ENCODE measurements at places on chromosomes 3 and 15. TPM values are rescaled to one million over a fixed set of nuclear protein-coding genes. Genes with fewer than 3 reads are reported as not detected.

Gene CDC25A
- polyA plus RNA-seq: 1.8 TPM

Gene MINAR1
- polyA plus RNA-seq: 0.15 TPM

Gene ARL13B
- polyA plus RNA-seq: 4.2 TPM

Gene CLDN16
- 0.08 TPM for polyA plus RNA-seq

Gene PRSS50
- not detected for polyA plus RNA-seq

Gene ARGFX
- polyA plus RNA-seq: not detected

Gene CSPG4
- 1.3 TPM for polyA plus RNA-seq

Gene NR2E3
- polyA plus RNA-seq: not detected

Gene GRK7
- 0.02 TPM for polyA plus RNA-seq

Gene C3orf49
- polyA plus RNA-seq: not detected

Gene SPINT1
- polyA plus RNA-seq: 5.6 TPM

Gene MRAS
- 4.1 TPM for polyA plus RNA-seq

Gene CYP1A2
- polyA plus RNA-seq: not detected

Gene SAXO2
- polyA plus RNA-seq: 7.8 TPM

Gene GHSR
- not detected for polyA plus RNA-seq

Gene MAPKAPK3
- polyA plus RNA-seq: 34.8 TPM

Gene CHAC1
- polyA plus RNA-seq: 1.1 TPM

Gene OGG1
- 15.9 TPM for polyA plus RNA-seq

Gene HEG1
- 3.4 TPM for polyA plus RNA-seq

Gene CCNB2
- polyA plus RNA-seq: 1.3 TPM

Gene PLAAT1
- polyA plus RNA-seq: not detected

Gene SLC25A20
- 17.0 TPM for polyA plus RNA-seq

Gene HDC
- 0.22 TPM for polyA plus RNA-seq

Gene GABRA5
- polyA plus RNA-seq: 0.02 TPM

Gene SH2D7
- not detected for polyA plus RNA-seq

Gene ROBO2
- 0.83 TPM for polyA plus RNA-seq

Gene AHSG
- not detected for polyA plus RNA-seq

Gene ZNF860
- 1.6 TPM for polyA plus RNA-seq

Gene GNAT1
- not detected for polyA plus RNA-seq

Gene HHATL
- 0.42 TPM for polyA plus RNA-seq

Gene CHRFAM7A
- 0.91 TPM for polyA plus RNA-seq

Gene APBA2
- 6.4 TPM for polyA plus RNA-seq

Gene SCAANT1
- not detected for polyA plus RNA-seq

Gene CACNA1D
- polyA plus RNA-seq: 2.8 TPM

Gene ITGA11
- polyA plus RNA-seq: 0.27 TPM

Gene CIB2
- 3.1 TPM for polyA plus RNA-seq

Gene SAMMSON
- 0.05 TPM for polyA plus RNA-seq

Gene TTC21A
- polyA plus RNA-seq: 34.3 TPM

Gene KBTBD13
- polyA plus RNA-seq: not detected

Gene CTXN2
- polyA plus RNA-seq: not detected

Gene SMAD6
- 3.5 TPM for polyA plus RNA-seq

Gene GREM1
- 0.06 TPM for polyA plus RNA-seq

Gene CLDN11
- polyA plus RNA-seq: 0.70 TPM

Gene GPR156
- polyA plus RNA-seq: 0.03 TPM

Gene MME
- polyA plus RNA-seq: 0.50 TPM

Gene BNIP2
- 34.1 TPM for polyA plus RNA-seq

Gene CCR3
- polyA plus RNA-seq: 0.28 TPM

Gene CRYBG3
- 1.5 TPM for polyA plus RNA-seq

Gene PTPRG
- 1.9 TPM for polyA plus RNA-seq

Gene PPIB
- 287 TPM for polyA plus RNA-seq

Gene SGO1
- polyA plus RNA-seq: 2.0 TPM
